ENCODE measurements at places on chromosomes 6 and 20.
A peak's percentile ranks its signal among the peaks of the same experiment; 100 is the strongest.

- DNase-seq, result no peak
These were observed 1.3 kb upstream of the DDR1 start for GRCh38 chr6:30882759-30883684.

GRCh38 chr6:140915103-140915502, 1217.6 kb upstream of the GJE1 start:
- peak; percentile 88 for DNase-seq

- DNase-seq, result no peak
These were observed 12.9 kb upstream of the EFCAB8 start for GRCh38 chr20:32845786-32846185.

- no peak for DNase-seq
These were observed 22.2 kb upstream of the DEFB112 start for GRCh38 chr6:50071921-50072320.

GRCh38 chr6:151914484-151914883, 107.0 kb downstream of the ESR1 start:
- DNase-seq, result no peak

DNA sequence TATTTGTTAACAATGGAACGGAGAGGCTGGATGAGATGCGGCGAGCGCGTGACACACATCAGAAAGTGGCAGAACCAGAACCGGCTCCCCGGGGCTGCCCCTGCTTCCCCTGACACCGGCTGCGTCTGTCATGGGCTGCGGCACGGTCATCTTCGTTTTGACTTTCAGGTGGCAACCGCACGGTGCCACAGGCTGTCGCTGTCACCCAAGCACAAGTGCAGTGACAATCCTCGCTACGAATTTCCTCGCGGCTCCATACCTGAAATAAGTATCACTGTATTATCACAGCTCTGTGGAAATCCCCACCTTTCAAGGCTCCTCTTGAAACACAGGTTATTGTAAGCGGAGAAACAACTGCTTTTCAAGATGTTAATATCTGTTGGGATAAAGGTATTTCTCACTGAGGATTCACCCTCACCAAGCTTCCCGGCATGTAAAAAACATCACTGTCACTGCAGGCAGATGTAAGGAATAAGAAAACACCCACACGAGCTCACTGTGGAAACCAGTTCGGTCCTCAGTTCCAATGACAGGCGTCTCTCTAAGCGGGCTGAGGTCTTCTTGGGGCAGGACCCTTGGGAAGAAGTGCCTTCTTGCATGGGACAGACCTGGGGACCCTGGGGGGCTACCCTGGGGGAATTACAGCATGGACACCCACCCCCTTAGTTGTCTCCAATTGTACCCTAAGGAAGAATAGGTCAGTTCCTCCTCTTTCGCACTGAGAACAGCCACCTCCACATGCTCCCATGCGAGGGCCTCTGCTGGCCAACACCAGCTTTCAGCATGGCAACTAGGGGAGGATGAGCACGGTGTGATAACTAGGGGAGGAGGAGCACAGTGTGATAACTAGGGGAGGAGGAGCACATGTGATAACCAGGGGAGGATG, 86.3 kb downstream of the DACT2 start:
- no peak for DNase-seq

DNA sequence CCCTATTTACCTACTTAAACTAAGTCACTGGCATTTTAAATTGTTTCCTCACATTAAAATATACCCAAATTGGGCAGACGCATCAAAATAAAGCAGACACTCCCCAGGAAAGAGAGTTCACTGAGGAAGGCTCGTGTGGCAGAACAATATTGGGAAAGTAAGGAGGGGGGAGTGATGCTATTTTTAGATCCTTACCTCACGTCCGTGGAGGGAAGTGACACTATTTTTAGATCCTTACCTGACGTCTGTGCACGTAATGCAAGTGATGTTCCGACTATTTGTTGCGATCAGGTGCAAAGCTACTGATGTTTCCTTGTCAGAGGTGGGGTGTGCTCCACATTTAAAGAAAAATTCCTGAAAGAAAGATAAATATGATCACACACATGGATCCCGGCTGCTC, 699.2 kb upstream of the AGPAT4 start:
- DNase-seq, result no peak

DNA sequence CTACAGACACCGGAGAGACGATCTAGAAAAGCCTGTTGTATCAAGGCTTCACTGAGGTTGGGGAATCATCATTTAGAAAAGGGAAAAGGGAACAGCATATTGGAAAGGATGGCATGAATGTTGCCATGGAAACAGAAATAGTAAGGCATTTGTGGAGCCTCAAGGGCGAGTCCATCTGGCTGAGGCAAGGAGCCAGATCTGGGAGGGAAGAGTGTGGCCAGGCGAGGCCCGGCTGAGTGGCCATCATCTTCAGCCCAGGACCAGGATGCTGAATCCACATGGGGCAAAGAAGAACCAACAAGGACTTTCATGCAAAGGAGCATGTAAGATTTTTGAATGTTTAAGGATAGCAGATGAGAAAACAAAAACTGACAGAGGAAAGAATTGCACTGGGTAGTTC, 85.8 kb downstream of the MAP3K5 start:
- no peak for DNase-seq

- no peak for DNase-seq
These were observed 96.2 kb downstream of the SNX5 start for GRCh38 chr20:17872434-17872833.

DNA sequence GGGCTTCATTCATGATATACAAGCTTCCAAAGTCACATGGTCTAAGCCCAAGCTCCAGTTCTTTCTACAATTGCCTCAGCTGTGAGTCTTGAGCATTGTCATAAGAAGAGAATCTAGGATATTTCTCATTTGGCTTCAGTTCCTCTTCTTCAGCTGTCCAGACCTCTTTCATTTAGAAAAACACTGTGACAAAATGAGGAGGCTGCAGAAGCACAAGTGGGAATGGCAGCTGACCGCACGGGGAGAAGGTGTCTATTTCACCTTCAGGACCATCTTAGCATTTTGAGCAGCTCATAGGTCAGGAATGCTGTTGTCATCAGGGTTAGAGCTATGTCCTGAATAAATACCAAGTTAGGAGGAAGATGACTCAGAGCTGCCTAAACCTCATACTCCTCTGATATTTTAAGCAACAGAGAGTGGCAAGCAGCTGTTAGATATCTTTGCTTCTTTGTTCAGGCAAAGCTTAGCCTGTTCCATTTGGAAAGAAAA, 390.1 kb upstream of the CITED2 start:
- peak; percentile 96 for DNase-seq

DNA sequence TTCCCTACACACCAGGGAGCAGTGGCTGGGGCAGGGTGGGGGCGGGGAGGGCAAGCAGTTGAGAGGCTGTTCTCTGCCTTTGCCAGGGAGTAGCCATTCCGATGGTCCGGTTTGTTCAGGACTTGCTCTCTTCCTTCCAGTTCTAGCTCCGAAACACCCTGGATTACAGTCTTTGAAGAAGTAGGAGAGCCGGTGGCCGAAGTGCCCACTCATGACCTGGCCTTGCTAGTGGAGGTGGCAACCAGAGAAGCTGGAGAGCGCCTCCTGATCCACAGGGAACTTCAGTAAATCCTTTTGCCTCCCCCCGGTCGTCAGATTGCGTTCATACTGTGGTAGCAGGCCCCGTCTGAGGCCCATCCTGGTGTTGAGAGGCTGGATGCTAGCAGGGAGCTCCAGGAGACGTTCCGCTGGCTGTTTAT, 92.8 kb downstream of the ARID1B start:
- DNase-seq, result no peak

- peak; percentile 84 for DNase-seq
These were observed 11.0 kb downstream of the TSPYL1 start for GRCh38 chr6:116268589-116269293.

DNA sequence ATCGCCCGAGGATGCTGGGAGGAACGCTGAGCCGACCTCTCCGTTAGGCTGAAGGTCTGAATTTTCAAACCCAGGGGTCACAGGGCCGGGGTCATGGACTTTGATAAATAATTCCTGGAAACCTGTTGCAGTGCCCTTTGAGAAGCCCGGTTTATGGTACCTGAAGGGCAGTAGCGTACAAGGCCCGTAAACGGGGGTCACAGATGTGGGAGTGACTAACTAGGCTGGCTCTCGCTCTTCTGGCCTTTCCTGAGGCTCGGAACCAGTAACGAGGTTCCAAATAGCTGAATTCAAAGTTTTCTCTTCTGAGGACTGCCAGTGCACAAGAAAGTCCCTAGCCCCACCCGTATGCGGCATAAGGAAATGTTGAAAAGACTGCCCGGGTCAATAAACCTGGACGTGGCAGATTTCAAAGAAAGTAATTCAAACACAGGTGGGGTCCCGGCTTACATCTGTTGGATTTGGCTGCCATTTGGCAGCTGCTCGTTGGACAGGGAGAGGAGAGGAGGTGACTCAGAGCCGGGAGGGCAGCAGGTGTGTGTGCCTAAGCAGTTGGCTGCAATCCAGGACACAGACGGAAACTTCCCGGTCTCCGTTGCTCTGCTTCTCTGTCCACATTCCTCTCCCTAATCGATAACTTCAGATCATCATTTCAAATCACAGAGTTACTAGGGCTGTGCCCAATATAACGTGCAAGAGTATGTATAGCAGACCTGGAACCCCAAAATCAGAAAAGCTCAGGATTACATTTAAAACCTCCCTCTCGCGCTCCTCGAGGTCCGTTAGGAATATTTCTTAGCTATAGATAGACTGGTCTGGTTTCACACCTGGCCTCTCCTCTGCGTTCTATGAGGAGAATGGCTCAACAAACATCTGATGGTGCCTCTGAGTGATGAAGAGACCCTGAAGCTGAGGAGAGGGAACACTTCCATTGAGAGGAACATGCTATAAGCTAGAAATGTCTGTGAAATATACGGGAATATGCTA, 765 bp upstream of the GMDS start:
- DNase-seq, result peak; percentile 39

GRCh38 chr6:18203786-18204185, 48.6 kb downstream of the KDM1B start:
- no peak for DNase-seq

GRCh38 chr6:41767112-41767833, 12.4 kb downstream of the FRS3 start:
- no peak for DNase-seq

- DNase-seq, result peak; percentile 23
These were observed 29.4 kb downstream of the PNLDC1 start for GRCh38 chr6:159829526-159829925.

- DNase-seq, result no peak
These were observed 89.2 kb upstream of the RNF217 start for GRCh38 chr6:124873066-124873410.

GRCh38 chr6:10312445-10312844, 102.4 kb downstream of the TFAP2A start:
- no peak for DNase-seq

DNA sequence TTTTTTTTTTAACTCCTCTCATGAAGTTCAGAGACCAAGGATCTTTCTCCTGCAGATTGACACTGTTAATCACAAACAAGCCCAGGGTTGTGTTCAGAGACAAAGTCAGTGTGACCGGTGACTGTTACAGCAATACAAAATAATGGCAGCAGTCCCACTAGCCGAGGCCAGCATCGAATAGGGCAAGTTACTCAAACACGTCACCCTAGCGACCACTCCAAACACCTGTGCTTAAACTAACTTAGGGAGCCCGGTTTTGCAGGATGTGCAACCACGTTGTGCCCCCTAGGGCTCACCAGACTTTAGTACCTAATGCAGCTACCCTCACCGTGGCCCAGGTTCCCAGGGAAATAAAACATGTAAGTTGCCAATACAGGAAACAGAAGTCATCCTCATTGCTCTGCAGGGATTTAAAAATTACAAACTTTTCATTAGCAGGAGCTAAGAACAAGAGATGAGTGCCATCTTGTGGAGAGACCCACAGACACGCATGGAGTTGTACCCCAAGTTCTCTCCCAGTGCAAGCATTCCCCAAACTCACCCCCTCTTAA, 38.1 kb downstream of the FAM50B start:
- no peak for DNase-seq

GRCh38 chr6:30985490-30985889, 2.0 kb downstream of the MUC21 start:
- no peak for DNase-seq

DNA sequence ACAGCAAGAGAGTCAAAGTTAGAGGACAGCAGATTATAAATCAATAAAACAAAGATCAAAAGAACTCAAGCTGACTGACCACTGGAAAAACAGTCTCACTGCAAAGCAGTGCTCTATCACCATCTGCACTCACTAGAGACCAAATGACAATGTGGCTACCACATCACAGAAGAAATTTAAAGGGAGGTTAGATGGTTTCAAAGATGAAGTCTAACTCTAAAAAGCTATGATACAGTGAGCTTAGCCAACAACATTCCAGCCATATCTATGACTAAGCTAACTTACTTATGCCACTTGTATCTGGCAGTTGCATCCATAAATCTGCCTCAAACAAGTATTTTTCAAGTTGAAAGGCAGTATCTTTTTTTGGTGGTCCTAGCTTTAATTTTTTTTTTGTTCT, 68.6 kb downstream of the ARHGAP18 start:
- no peak for DNase-seq

DNA sequence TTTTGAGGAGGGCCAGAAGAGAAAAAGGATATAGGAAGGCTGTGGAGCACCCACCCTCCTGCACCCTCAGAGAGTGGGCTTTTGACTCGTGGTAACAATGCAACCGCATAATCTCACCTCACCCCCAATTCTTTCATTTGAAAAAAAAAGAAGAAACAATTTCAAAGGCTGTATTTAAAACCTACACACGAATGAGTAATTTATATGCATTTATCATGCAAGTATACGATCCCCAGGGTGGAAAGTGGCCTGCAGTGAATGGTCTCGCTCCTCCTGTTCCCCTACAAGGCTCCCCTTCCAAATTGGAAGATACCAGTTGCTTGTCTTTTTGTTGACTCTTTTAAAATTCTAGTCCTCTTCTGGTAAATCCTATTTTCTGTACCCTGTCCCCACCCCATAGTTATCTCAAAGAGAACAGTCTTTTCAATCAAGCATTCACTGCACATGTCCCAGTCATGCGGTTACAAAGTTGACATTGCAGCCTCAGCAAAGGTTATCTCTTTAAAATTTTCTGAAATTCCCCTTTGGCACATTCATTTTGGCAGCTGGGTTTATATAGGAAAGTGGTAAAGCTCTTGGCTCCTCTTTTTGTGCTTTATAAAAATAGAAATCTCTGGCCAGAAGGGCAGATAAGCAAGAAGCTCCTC, 110.6 kb downstream of the ARID1B start:
- no peak for DNase-seq

DNA sequence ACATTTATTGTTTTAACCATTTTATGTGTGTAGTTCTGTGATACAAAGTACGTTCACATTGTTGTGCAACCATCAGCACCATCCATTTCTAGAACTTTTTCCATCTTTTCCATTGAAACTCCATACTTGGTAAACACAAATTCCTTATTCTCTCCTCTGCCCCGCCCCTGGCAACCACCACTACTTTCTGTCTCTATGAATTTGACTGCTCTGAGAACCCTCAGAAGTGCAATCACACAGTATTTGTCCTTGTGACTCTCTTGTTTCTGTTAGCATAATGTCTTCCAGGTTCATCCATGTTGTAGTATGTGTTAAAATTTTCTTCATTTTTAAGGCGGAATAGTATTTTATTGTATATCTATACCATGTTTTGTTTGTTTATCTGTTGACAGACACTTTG, 56.9 kb downstream of the DHX35 start:
- no peak for DNase-seq

GRCh38 chr6:139895205-139895793, 520.9 kb upstream of the CITED2 start:
- DNase-seq, result no peak

All from skin of body (tissue), 3 donors.